ENCODE measurements at places on chromosomes 4 and X.

- peak; percentile 22 for DNase-seq
These were observed 38.0 kb downstream of the MAGEE2 start for GRCh38 chrX:75746891-75747639.

DNA sequence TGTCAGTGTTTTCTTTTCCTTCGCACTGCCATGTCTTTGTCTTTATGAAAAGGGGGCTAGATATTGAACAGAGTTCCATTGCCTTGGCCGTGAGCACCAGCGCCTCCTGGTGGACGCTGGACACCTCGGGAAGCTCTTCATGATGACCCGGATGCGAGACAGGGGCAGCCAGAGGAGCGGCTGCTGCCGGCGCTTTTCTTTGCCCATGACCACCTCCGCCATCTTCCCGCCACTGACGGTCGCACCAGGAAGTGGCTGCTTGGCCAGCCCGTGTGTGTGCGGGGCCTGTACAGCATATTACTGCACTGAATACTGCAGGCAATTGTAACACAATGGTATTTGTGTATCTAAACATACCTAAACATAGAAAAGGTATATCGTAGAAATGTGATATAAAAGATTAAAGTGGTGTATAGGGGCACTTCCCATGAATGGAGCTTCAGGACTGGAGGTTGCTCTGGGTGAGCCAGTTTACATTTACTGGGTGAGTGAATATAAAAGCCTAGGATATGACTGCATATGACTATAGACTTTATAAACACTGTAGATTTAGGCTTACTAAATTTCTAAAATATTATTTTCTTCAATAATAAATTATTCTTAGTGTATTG, 15.8 kb upstream of the GRIA2 start:
- no peak for DNase-seq

GRCh38 chr4:133891011-133891410, 310.6 kb downstream of the PABPC4L start:
- DNase-seq = no peak

DNA sequence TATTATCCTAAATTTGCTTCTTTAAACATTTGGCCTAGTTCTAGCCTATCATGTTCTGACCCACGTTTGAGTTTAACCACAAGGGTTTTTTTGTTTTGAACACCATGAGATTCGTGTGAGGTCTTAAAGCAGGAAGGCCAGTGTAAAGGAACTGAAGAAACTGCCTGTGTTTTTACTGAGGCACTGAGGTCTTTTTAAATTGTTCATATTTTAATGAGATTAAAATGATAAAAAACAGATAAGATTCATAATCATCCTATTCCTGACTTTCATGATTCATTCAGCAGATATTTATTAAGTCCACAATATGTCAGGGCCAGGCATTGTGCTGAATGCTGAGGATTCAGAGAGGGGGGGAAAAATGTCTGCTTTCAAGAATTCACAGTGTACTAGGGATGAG, 3.2 kb downstream of the RPS6KA3 start:
- DNase-seq = no peak

- DNase-seq = no peak
These were observed 4.3 kb downstream of the CLGN start for GRCh38 chr4:140423106-140423505.

GRCh38 chr4:4869731-4870571, 10.5 kb downstream of the MSX1 start:
- no peak for DNase-seq

DNA sequence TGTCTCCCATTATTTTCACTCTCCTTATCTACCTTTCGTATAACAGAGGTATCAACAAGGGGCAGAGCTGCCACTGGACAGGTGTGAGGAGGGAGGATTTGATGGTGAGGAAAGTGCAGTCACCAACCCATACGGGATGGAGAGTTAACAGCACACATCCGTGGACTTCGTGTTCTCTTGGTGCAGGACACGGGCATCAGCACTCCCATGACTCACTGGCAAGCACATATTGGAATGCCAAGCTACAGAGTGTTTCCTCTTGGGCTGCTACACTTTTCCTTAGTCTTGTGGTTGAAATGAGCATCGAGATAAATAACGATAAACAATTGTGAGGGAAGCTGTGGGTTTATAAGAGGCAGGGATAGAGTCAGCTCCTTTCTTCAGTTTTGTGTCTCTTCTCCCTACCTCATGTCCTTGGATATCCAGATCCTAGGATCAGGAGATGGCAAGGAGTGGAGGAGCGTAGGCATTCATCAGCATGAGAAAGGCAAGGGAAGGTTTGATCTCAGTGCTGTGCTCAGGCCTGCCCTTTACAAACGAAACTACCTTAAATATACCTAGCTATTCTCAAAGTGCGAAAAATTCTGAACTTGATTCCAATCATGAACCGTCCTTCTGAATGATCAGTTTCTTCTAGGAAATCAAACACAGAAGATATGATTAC, 96.3 kb downstream of the ZNF827 start:
- no peak for DNase-seq

DNA sequence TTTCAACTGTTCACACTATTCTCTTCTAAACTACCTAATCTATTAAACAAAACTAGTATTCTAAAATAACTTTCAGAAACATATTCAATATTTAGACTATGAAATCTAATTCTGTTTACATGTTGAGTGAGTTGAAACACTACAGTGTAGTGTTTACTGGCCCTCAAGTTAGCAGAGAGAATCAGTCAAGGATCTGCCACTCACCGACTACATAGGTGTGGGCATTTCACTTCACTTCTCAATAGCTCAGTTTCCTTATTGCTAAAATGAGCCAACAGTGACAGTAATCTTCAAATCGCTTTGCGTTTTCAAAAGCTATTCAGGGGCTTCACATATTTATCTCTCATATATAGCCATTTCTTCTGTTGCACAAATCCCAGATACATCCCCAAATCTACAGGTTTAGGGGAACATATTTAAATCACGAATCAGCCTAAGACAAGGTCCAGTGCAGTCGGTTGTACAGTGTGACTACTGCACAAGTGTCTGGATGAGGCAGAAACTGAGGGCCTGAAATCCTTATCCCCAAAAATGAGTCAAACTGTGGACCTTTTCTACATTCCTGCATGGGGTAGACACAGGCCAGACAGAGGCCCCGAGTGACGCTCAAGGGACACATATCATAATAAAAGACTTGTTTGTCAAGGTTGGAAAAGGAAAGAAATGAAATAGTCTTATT, 129.8 kb downstream of the PPP3CA start:
- DNase-seq = no peak

DNA sequence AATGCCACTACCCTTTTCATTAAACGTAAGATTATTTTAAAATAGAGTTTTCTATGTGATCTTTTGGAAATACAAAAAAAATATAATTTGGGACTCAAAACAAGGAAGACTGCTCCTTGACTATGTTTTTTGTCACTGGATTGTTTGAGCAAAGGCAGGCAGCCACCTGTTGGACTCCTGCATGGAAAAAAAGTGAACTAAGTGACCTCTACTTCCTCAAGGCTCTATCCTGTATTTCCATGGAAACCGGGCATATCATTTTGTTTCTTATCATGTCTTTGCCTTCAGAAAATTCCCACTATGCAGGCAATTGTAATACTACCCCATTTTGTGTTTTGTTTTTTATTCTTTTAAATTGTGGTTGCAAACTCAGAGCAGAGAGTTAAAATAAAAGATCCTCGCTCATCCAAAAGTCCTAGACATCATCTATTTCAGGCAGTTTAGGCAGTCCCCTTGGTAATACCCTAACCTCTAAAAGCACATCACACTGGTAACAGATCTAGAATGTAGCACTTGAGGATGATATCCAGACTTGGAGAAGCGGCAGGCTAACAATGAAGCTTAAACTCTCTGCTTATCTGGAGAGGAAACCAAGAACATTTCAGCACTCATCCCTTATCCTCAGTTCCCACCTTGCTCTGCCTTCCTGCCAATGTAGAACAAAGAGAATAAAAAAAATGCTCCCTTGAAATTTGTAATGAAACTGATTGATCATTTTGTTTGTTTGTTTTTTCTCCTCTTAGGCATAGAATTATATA, 165.7 kb downstream of the BANK1 start:
- DNase-seq = no peak

- no peak for DNase-seq
These were observed 67.3 kb downstream of the ASB9 start for GRCh38 chrX:15202454-15203177.

- DNase-seq = no peak
These were observed 62.4 kb downstream of the C4orf50 start for GRCh38 chr4:5955856-5956255.

DNA sequence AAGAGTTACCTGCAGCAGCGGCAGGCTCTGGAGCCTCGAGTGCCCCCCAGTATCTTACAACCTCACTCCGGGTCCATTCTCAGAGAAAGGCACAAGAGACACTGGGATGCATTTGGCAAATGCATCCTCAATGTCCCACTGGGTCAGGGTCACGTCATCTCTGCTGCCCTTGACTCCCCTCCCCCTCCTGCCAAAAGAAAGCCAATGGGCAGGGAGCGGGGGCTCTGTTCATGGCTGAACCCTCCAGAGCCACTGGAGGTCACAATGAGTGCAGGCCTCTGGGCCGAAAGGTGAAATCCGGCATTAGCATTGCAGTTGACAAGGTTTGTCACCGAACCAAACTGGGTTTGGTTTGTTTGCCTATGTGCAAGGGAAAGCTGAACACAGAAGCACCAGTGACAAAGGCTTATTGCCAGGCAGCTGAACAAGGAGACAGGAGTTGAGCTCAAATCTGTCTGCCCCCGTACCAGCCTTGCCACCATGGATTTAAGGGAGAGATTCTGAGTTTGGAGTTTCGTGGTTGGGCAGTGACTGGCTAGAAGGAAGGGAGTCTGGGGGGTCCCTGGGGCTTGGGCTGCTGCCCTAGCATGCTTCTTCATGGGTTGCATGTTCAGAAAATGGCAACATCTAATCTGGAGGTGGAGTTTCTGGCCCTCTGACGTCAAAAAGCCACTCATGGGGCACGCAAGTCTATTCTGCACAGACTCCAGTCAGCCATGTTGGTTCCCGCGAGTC, 64.3 kb downstream of the HTRA3 start:
- no peak for DNase-seq

DNA sequence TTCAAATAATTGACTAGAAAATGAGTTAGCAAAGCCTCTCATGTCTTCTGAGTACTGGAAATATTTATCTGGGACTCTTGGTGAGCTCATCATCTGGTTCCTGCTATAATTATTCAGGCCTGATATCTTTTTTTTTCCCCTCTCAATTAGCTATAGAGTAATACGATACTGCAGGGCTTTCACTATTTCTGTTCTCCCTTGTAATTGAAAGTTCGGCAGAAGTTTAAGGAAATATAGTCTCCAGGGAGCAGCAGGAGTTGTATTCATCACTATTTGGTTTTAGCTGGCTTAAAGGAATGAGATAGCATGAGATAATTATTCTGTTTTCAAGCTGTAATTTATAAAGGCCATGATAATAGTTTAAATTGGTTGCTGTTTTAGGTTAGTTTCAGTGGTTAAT, 378.6 kb upstream of the EPHA5 start:
- DNase-seq = no peak

- no peak for DNase-seq
These were observed 51.4 kb upstream of the LRAT start for GRCh38 chr4:154692304-154692818.

DNA sequence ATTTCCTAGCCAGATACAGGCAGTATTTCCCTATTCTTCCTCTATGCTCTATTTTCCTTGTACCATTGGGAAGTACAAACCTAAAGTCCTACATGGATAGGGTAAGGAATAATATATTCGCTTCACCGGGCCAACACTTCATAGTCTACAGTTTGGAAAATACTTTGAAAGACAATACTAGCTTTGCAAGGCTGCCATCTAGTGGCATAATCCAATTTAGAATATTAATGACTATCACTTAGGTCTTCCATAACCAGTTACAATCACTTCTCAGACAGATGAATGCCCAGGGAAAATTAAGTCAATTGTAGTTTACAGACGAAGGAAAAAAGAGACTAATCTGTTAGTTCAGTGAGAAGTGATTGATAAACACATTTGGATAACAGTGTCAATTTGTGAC, 141.0 kb upstream of the FAM47C start:
- peak; percentile 36 for DNase-seq

DNA sequence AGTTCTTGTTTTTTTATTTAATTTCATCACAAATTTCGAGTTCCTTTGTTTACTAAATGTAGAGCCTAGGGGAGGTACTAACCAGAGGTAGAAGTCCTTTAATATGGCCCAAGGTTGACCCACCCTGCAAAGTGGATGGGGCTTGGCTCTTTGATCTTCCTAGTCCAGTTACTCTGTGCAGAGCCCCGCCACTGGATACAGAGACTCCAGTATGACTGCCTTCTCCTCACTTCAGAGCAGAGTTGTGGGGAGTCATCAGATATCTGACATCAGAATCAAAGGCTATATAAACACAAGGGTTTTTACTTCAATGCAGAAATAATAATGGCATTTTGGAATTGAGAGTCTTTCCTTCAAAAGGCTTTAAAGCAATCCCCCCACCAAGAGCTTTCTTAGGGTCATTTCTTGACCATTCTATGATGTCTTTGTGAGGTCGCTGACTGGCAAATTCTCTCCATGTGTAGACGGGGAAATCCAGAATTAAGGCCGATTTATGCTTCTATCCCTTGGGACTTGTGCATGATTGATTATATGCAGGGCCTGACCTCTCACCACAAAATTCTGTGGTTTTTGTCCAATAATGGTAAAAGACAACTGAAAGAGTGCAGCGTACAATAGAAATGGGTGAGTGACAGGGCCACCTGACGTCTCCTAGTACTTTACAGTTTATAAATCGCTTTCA, 88.3 kb upstream of the CITED1 start:
- DNase-seq = no peak

DNA sequence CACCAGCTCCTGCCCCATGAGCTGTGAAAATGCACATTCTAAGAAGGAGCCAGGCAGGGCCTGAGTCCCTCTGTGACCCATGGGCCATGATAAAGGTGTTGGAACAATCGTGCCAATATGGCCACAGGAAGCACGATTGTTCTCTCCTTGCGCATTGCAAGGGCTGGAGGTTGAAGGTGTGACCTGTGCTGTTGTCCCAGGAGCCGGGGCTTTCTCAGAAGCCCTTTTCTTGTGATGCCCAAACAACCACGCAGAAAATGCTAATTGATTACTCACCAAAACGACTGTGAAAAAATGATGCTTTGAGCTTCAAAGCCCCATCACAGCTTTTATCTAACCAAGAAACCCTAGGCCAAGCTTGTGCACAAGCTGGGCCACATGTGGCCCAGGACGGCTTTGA, 33.8 kb downstream of the USP11 start:
- DNase-seq = no peak

Data from muscle of arm (tissue), 14 donors.